HS-27A (cell line): ENCODE measurements at places on chromosomes 6 and 20.

- DNase-seq, result no peak
Observed at GRCh38 chr20:16942756-16943155, 194.6 kb downstream of the OTOR start.

- DNase-seq, result no peak
Observed at GRCh38 chr6:20791944-20792343, 257.7 kb downstream of the CDKAL1 start.

- no peak for DNase-seq
Observed at GRCh38 chr20:62487561-62488354, 12.0 kb upstream of the GATA5 start.

- DNase-seq, result no peak
Observed at GRCh38 chr20:23291575-23292240, 58.9 kb upstream of the NXT1 start.

DNA sequence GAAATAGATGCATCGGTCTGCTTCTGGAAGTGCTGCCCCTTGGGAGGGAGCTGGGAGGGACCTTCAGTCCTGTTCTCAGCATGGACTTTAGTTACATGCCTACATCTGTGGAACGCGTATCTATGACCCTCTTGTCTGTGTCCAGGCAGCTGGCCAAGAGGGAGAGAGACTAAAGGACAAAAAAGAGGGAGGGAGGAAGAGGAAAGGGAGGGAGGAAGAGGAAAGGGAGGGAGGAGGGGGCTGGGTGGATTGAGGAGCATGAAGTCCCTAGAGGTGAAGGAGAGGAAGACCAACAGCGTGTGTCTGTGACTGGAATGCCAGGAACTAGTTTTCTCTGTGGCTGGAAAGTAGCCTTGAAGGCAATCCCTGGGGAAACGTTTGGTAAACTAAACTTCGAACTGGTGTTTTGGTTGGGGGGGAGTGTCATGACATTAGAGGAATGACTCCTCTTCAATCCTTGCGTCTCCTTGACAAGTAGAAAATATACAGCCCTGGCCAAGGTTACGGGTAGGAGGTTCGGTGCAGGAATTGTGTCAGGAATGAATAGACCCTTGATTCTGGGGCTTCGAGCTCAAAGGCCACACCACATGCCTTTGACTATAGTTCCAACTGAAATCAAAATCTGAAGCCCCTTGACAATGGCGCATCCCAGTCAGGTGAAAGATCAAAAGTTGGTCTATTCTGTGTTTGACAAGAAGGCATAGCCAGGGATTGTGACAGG, 52.0 kb upstream of the PLEKHG1 start:
- no peak for DNase-seq

DNA sequence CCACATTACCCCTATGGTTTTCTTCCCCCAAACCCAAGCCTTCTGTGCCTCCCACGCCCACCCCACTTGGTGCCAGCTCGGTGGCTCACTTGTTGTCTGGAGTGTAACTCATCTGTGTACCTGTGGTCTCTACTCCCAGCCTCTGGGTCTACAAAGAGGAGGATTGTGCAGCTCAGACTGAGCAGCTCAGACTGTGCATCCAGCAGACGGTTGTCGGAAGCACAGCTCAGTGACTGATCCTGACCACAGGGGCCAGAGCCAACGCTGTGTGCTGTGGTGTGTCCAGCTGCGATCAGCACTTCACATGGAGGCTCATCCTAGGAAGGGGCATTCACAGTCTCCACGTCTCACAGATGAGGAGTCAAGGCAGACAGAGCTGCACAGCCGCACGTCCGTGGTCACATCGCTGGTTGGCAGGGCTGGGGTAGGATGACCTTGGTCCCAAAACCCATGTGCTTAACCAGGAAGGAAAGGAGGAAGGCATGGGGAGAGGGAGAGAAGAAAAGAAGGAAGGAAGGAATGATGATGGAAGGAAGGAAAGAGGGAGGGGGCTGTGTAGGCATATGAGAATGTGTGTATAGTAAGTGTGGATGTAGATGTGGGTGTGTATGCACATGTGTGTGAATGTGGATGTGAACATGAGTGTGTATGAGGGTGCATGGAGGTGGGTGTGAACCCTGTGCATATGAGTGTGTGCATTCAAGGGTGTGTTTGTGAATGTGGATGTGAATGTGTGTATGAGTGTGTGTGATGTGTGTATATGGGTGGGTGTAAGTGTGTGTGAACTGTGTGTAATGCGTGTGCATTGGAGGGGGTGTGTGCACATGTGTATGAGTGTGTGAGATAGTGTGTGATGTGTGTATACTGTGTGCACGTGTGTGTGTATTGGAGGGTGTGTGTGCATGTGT, 28.2 kb upstream of the STX16 start:
- no peak for DNase-seq

DNA sequence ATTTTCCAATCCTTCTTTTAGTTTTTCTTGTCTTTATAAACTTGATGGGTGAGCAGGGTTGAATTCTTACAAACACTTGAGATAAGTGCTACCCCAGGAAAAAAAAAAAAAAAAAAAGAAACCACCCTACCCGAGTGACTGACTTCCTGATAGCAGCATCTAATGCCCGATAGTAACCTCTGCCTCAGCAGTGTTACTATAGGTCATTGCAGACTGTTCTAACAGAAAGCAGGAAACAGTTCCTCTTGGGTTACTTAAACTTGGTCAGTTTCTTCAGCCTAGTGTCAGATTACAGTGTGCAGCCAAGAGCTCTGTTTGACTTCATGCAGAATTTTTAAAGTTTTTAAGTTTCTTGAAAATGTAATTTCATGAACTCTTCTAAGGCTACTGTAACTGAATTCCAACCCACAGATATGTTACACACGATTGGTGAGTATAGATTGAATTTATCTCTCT, 2.1 kb downstream of the MYLIP start:
- peak; percentile 78 for DNase-seq

DNA sequence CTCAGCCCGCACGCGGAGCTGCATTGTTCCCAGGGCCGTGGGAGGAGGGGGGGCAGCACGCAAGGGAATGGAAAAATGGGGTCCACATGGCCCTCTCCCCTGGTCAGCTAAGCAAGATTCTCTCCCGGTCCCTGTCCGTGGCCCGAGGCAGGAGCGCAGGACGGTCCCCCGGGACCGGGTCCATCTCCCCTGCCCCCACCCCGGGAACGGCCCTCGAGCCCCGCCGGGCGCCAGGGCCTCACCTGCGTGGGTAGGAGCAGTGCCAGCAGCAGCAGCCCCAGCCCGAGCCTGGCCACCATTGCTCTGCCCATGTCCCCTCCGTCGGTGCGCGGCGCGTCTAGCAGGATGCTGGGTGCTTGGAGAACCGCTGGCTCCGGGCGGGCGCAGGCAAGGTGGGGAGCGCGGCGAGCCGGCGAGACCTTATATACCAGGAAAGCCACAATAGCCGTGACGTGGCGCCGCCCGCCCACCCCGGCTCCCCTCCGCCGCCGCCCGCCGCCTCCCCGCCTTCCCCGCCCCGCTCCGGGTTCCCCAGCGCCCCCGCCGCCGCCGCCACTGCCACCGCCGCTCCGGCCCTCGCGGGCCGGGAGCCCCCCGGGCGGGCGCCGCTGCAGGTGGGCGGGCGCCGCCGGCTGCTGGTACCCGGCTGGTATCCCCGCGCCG, at the start of gene CD24:
CD24 (minus strand) TSS at position 394 of the 663 bp plus-strand sequence; CDS start at position 311, 83 bp downstream.
- DNase-seq, result no peak

DNA sequence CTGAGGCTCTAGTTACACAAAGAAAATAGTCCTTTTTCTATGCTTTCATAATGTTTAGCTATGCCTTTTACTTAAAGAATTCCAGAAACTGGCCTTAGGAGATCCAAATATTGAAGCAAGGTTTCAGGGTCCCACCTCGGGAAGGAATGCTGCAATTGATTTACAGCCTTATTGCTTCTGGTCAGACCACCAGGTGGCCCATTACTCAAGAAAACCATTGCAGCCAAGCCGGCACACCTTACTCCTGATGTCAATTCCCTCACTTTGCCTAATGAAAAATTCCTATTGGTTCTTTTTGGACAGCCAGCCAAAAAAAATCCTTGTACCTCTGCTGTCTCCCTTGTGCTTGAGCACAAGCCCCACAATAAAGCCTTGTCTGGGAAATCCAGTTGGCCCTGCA, 173.9 kb downstream of the LMBRD1 start:
- DNase-seq, result no peak

DNA sequence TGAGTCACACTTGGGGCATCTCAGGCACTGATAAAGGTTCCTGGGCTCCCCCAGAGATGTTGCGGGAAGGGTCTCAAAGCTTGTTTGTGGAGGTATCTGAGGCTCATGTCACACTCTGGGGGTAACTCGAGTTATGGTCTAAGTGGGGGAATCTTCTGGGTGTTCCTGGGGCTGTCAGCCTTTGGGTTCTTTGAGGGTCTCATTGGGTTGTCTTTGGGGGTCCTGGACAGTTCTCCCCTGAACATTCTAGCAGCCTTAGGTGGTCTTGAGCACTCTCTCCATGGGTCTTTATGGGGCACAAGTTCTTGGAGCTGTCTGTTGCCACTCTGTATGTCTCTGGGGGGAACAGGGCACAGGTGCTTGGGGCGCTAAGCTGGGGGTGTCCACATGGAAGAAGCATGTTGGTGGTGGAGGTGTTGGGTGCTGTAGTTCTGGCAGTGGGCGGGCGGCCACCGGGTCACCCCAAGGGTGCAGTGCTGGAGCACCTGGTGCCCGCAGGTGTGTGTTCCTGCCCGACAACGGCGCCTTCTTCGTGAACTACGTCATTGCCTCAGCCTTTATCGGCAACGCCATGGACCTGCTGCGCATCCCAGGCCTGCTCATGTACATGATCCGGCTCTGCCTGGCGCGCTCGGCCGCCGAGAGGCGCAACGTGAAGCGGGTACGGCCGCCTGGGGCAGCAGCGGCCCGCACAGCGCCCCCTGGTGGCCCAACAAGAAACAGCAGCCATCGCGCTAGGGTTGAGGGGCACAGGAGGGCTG, 7.1 kb upstream of the CAPN11 start:
- DNase-seq, result no peak

GRCh38 chr20:59835448-59836395, 97.7 kb downstream of the SYCP2 start:
- no peak for DNase-seq

DNA sequence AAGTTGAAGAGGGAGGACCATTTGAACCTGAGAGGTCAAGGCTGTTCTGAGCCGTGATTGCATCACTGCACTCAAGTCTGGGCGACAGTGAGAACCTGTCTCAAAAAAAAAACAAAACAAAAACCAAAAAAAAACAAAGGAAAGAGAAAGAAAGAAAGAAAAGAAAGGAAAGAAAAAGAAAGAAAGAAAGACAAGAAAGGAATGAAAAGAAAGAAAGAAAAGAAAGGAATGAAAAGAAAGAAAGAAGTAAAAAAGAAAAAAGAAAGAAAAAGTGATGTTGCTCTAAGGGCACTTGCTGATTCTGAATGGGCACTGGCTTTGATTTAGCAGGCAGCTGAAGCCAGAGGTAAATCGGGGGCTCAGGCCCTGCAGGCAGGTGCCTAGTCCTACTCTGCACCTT, 161.0 kb downstream of the MCHR2 start:
- DNase-seq, result no peak

DNA sequence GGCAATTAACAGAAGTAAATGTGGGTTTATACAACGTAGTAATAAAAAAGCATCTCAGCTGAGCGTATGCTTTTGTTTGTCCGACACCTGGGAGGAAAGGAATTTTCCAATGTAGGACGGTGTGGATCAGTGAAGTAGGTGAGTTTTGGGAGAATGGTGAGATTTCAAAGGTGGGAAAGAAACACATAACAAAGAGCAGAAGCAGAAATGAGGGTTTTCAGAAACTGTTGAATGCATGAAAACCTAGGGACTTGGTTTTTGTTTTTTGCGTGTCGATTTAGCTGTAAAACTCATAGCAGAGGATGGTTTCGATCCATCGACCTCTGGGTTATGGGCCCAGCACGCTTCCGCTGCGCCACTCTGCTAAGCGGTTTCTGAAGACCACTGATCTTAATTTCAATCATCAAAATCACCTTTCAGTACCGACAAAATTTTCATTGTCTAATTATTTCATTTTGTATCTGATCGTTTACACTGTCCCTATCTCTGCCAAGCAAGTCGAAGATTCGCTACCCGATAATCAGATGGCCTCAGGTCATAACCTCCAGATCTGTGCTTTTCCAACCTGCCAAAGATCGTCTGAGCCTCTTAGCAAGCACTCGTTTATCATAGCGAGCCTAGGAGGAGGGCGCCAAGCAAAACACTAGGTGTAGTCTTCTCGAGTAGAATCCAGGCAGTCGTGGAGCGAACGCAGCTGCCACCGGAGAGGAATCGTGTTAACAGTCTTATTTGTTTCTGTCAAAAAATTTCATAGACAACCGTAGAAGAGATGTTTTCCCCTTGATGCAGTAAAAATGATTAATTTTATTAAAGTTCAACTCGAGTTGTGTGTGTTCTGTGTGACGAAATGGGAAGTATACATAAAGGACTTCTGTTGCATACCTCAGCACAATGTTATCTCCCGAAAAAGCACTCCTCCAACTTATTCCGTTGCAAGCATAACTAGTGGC, 20.9 kb upstream of the POM121L2 start:
- DNase-seq, result peak; percentile 62

DNA sequence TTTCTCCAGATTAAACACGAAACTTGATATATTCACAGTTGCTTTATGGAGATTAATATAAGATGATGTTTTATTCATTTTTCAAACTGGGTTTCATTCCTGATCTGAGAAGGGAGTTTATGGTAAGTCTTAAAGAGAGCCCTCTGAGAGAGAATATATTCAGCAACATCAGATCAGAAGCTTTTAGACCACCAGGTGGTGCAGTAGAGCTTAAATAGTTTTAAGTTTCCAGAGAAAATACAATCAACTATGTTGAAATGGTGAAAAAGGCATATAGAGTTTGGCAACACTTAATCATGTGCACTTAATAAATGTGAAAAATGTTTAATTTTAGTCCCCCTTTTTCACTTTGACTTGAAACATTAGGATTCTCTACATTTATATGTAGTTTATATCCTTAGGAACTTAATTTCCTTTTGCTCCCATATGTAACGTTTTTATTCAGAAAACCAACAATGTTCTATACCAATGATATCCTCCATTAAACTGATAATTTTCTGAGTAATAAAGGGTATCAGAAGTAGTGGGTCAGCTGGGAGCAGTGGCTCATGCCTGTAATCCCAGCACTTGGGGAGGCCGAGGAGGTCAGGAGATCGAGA, 86.4 kb upstream of the CLDN20 start:
- no peak for DNase-seq

GRCh38 chr6:151179321-151179720, 60.4 kb upstream of the AKAP12 start:
- DNase-seq, result no peak

DNA sequence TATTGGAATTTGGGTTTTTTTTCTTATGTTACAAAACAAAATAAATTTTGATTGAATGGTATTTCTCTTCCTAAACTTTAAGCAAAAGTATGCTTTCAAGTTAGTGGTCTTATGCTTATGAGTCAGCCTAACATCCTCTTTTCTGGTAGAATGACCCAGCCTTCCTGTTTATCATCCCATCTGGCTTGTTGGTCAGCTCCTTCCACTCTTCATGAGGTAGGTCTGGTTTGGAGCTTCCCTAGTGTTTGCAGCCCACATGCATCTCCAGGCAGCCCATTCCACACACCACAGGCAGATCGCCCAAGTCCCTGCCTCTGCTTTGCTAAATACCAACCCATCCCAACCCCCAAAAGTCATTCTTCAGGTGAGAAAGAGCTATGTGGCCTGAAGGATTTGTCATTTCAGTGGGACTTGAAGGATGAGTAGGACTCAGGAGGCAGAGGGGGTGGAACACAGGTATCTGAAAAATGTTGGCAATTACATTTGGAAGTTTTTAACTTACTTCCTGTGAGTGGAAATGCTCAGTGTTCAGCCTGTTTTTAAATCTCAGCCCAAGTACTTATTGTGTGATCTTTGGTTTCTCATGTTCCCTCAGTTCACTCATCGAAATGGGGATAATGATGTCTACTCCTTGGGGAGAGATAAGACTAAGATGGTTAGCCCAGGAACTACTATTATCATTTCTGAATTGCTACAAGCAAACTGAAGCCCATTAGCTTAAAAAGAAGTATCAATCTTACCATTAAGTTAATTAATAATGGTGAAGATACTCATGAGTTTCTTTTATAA, 294.0 kb downstream of the ADGB start:
- DNase-seq, result no peak
